ENCODE measurements at places on chromosomes 4 and X.

DNA sequence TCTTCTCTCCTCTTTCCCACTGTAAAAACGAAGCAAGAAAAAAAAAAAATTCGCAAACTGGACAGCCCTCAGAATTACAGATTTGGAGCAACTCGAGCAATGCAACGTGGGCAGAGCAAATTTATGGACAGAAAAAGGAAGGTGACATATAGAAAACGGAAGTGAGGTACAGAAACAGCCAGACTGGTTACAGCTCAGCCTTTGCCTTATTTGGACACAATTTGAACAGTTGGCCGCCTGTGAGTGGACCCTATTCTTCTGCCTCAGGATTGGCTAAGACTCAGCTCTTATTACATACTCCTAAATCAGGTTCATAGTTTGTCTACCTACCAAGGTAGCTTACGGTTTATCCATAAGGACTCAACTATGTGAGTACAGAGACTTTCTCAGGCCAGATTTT is 98.8 kb downstream of the SOWAHB start:
- DNase-seq: no peak

DNA sequence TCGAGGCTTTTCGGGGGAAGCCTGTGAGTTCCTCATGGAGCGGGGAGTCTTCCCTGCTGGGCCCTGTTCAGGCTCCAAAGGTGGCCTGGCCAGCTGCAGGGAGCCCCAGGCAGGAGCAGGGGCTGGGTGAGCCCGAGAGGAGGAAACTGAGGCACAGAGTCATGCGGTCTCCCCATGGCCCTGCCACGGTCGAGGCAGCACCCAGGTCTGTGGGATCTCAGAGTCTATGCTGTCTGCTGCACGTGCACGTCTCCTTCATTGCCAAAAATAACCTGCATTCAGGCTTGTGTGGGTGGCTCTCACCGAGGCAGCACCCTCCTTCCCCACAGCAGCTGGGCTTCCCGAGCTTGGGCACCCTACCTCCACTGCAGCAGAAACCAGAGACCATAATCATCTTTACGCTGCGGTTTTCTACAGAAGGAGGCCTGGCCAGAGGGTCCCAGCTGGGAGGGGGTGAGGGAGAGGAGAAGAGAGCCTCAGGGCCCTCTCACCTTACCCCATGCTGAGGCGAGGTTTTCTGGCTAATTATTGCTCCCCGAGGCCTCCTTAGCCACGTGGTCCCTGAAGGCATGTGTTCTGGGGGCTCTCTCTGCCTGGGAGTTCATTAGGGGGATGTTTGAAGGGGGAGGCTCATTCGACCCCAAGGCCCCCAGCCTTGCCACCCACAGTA is 64.3 kb downstream of the CPZ start:
- DNase-seq: no peak

DNA sequence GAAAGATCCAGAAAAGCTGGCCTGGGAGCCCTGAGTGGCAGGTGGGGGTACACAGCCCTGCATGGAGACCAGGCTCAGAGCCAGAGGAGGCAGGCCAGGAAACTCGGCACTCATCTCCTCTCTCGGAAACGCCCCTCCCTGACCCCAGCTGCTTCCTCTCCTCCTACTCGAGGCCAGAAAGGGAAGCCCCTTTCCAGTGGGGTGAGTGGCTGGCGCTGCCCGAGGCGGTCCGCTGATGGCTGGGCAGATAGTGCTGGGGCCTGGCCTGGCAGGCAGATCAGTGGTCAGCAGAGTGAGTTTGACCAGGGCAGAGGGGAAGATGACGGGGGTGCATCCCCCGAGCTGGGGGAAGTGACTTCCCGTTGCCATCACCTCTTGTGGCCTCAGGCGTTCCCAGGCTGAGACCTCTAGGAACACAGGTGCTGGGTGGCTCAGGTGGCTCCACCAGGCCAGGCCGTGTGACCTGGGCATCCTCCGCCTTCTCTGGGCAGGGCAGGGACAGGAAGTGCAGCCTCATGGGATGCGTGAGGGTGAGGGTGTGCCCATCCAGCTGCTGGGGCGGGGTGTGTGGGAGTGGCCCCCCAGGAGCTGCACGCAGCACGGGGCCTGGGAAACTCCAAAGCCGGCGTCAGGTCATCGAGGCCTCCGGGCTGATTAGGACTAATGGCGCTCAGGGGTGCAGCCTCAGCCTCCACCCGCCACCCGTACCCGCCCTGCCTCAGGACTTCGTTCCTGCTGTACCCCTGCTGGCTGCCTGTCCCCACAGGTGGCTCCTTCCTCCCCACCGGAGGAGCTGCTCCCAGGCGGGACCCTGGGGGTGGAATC is 5.7 kb downstream of the SH3BP2 start:
- peak; percentile 24 for DNase-seq

DNA sequence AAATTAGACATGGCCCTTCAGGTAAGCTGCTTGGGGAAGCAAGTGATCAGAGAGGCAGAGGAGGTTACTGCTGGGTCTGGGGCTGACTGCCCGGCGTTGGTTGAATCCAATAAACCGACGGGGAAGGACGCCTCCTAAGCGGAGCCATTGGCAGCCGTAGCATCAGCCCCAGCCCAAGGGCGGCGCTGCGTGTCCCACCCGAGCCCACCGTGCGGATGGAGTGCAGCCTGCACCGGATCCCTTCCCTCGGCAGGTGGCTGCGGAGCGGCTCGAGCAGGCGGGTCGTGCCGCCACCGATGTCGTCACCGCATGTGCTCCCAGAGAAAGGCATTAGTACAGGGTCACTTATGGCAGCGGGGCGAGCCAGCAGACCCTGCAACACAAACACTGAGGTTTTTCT is 82.1 kb downstream of the ALPK1 start:
- DNase-seq: no peak

- no peak for DNase-seq
Observed at GRCh38 chr4:29805916-29806480, 914.2 kb upstream of the PCDH7 start.
